ENCODE measurements at places on chromosomes 7 and 10.
A peak's percentile ranks its signal among the peaks of the same experiment; 100 is the strongest.

- DNase-seq, result no peak
Measured at GRCh38 chr10:15037691-15038090, 6.1 kb upstream of the OLAH start.

DNA sequence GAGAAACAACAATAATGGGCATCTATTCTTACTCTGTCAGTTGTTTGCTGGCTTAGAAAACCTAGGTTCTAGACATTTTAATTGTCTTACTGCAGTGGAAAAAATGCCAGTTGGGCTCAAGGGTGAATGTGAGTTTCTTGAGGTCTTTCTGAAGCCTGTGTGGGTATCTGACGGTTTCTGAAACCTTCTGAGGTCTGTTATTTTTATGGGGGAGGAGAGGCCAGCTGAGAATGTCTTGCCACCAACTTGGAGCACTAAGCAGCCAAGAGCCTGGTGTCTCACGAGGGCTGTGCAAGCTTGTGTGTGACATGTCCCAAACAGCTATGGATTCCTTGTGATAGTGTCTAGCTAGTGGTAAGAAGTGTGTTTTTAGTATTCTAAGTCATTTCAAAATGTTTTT is 24.2 kb upstream of the DDC start:
- no peak for DNase-seq

DNA sequence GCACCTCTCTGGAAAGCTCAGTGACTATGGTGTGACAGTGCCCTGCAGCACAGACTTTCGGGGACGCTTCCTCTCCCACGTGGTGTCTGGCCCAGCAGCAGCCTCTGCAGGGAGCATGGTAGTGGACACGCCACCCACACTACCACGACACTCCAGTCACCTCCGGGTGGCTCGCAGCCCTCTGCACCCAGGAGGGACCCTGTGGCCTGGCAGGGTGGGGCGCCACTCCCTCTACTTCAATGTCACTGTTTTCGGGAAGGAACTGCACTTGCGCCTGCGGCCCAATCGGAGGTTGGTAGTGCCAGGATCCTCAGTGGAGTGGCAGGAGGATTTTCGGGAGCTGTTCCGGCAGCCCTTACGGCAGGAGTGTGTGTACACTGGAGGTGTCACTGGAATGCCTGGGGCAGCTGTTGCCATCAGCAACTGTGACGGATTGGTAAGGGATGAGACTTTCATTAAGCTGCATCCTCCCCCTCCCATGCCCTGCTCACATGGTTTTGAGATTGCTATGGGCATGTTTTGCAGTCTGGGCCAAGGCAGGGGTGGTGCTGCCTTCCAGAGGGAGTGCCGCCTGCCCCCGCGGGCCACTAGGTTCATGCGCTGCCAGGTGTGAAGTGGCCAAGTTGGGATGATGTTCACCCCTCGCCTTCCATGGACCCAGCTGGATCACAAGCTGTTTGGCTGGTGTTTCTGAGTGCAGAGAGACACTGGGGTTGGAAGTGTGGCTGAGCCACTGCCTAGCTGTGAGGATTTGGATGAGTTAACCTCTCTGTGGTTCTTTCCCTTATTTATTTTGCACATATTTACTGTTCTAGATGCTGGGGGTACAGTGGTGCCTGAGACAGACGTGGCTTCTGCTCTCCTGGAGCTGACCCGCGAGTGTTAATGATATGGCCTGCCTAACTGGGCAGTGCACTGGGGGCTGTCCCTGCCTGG is 2.5 kb downstream of the ADAMTS14 start:
- no peak for DNase-seq

DNA sequence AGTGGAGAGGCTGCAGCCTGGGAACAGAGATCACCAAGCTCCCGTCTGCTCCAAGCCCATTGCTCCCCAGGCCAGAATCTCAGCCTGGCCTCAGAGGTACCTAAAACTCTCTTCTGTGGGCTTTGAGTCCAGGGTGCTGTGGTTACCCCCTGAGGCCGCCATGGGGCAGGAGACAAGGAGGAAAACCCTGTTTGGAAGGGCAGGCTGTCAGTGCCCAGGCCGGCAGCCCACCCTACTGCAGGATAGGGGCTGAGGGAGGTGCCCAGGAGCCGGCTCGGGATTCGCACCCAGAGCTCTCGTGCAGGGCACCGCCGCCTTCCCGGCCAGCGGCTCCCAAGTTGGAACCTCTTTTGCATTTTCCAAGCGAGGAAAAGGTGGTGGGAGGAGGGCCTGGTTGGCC is 24.5 kb downstream of the UNCX start:
- DNase-seq, result no peak

- no peak for DNase-seq
Measured at GRCh38 chr10:70858759-70859158, 29.6 kb downstream of the PCBD1 start.

- DNase-seq, result no peak
Measured at GRCh38 chr7:47379629-47380324, 202.1 kb downstream of the TNS3 start.

- no peak for DNase-seq
Measured at GRCh38 chr10:24390746-24391145, 181.8 kb downstream of the KIAA1217 start.

DNA sequence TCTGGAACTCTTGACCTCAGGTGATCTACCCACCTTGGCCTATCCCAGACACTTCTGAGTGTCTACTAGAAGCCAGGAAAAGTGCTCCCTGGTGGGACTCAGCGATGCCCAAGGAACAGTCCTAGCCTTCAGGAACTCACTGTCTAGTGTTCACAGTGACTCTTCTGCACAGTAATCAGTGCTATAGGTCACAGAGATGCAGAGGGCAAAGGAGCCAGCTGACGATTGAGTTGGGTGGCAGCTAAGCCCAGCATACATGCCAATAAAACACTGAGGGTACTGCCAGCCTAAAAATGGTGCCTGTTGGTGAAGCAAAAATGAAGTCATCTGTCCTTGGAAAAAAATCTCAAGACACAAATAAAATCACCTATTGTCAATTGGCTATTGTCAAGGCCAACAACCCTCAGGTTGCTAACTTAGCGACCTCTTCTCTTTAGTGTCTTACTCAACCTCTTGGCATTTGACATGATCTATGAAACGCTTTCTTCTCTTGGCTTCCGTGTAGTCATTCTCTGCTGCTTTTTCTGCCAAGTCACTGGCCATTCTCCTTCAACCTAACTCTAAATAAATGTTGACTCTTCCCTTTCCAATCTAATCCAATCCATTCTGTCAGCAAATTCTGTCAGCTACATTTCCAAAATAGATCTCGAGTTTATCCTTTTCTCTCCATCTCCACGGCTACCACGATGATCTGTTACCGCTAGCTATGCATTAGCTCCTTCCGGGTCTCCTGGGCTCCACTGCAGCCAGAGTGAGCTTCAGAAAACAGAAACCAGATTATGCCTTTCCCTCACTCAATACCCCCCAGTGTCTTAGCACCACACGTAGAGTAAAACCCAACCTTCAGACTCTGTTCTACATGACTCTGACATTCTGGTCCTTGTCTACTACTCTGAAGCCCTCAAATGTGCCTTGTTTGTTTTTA is 99.2 kb downstream of the ATXN7L1 start:
- DNase-seq, result no peak

DNA sequence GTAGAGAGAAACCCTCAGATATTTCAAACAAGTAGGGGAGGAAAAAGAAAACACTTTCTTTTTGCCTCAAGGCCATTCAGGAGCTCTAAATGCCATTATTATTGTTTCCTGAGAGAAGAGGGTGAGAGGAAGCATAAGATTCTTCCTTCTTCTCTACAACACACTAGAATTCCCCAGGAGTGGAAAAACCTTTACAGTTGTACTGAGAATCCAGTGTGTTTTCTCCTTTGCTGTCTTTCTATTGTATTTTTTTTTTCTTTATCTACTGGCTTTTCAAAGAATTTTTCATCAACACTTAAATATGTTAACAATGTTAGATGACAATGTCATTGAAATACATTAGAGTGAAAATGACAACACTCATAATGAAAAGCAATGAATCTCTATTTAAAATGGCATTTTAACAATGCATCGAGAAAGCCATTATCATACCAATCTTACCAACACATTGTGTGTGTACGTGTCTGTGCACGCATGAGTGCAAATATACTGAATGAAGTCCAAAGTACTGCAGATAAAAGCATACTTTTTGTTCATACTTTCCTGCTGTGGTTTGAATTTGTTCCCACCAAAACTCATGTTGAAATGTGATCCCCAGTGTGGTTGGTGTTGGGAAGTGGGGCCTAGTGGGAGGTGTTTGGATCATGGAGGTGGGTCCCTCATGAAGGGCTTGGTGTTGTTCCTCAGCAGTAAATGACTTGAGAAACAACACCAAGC is 24.2 kb upstream of the MACC1 start:
- DNase-seq, result no peak

DNA sequence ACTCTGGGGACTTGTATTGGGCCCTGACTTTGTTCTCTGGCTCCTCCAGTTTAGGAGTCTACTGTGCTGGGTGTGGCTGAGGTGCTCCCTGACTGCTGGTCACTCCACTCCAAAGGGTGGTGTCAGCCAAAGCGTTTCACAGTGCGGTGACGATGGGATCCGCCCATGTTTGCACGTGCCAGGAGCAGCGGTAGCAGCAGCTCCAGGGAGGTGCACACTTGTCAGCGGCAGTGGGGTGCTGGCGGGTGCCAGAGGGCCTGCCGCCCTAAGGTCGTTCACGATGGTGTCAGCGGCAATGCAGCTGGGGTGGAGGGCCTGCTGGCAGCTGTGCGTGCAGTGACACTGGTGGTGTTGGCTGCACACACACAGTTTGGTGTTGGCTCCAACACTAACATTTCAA is 268.5 kb upstream of the AKR1E2 start:
- no peak for DNase-seq

DNA sequence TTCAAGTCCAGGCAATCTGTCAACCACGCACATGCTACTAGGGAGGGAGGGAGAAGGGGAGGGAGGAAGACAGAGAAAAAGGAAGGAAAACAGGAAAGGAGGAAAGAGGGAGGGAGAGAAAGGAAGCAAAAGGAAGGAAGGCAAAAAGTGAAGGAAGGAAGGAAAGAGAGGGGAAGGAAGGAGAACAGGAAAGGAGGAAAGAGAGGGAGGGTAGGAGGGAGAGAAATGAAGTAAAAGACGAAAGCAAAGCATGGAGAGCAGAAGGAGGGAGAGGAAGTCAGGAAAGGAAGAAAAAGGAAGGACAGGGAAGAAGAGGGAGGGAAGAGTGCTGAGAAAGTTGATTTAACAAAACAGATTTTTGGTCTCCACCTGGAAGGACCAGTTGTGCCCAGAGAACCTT is 25.6 kb downstream of the KLF6 start:
- no peak for DNase-seq

GRCh38 chr7:150435390-150436073 is 14.9 kb upstream of the GIMAP8 start:
- no peak for DNase-seq

- no peak for DNase-seq
Measured at GRCh38 chr10:103273041-103273441, 3.9 kb upstream of the INA start.

- DNase-seq, result no peak
Measured at GRCh38 chr7:25965405-25966123, 186.4 kb upstream of the NFE2L3 start.

DNA sequence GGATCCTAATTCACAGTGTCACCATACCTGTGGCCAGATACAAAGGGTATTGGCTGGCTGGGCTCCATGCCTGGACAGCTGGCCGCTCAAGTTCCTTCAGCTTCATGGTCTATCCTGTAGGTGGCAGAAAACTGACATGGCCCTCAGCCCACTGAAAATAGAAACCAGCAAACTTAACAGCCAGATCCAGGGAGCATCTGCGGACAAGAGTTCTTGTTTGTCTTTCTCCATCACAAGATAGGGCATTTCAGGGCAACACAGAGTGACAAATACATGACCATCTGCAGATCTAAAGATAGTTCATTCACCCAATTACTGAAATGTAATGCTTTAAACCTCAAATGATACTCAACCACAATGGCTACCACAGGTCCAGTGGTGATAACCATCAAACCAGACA is 2.8 kb downstream of the SEC31B start:
- DNase-seq, result no peak

- no peak for DNase-seq
Measured at GRCh38 chr7:151905353-151905752, 28.4 kb upstream of the PRKAG2 start.

- no peak for DNase-seq
Measured at GRCh38 chr7:136063326-136063666, 86.1 kb upstream of the MTPN start.

DNA sequence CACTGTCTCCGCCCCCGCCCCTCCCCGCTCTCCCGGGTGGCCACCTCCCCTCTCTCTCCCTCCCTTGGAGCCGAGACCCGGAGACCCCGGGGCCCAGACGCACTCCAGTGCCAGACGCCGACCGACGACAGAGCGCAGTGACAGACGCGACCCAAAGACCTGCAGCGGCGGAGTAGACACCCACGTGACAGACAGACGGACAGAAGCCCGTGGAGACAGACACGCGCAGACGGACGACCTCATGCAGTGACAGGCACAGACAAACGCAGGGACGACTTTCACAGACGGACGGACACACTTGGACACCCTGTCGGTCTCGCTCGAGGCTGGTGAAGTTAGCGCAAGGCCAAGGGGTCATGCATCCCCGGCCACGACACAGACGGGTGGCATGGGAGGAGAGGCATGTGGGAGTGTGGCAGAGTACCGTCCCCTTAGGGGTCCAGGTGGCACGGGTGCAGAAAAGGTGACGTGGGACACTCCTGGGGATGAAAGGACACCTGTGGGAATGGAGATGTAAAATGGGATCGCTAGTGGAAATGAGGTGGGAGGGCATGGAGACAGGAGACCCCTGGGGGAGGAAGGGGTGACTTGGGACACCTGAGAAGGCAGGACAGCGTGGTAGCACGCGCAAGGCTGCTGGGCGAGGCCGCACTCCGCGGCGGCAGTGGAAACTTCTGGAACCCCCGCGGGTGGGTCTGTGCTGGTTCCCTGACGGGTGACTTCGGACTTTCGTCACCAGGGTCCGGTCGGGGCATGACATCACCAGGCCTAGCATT is 456 bp upstream of the ACHE start:
- peak; percentile 22 for DNase-seq

- DNase-seq, result no peak
Measured at GRCh38 chr10:74099836-74100235, 50.8 kb downstream of the AP3M1 start.

- no peak for DNase-seq
Measured at GRCh38 chr10:13613519-13613918, 26.8 kb downstream of the PRPF18 start.

- DNase-seq, result no peak
Measured at GRCh38 chr10:24374134-24374915, 165.4 kb downstream of the KIAA1217 start.

DNA sequence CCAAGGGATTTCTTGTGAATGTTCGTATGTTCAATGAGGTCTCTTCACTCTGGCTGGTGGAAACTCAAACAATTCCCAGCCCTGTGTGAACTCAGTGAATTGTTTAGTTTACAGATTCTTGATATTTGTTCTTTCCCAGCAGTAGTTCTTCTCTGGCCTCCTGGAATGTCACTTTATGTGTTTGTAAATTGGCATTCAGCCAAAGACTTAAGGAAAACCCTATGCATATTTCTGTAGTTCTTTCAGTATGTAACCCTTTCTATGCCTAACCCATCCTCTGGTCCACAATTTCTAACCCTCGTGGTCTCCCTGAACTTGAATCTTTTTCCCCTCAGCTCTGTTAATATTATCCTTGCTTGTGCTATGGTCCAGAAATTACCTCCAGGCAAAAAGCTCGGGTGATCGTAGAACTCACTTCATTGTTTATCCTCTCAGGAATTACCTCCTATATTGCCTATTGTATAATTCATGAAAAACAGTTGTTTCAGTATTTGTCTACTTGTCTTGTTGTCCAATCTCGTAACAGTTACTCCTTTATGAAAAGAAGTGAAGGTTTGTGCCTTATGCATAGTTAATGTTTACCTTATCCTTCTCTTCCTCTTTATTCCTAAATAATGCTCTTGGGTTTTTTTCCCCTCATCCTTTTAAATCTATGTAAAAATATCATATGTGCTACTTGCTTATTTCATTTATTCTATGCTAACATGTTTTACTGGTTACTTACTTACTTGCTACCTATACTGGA is 23.7 kb upstream of the AGR3 start:
- DNase-seq, result no peak
